ENCODE measurements at places on chromosomes 1 and 21. TPM values are rescaled to one million over a fixed set of nuclear protein-coding genes. Genes with fewer than 3 reads are reported as not detected.

GUCA2A gene
- not detected for total RNA-seq

F3 gene
- total RNA-seq, result 14.1 TPM

PARS2 gene
- 4.5 TPM for total RNA-seq

OR6K3 gene
- total RNA-seq, result not detected

DNM3 gene
- total RNA-seq, result 0.60 TPM

TACSTD2 gene
- total RNA-seq, result not detected

SEC16B gene
- total RNA-seq, result 0.80 TPM

CCDC185 gene
- total RNA-seq, result not detected

TCHH gene
- total RNA-seq, result 0.33 TPM

CA14 gene
- total RNA-seq, result not detected

KRTAP7-1 gene
- not detected for total RNA-seq

CHI3L1 gene
- total RNA-seq, result 0.24 TPM

LCE3D gene
- 4.0 TPM for total RNA-seq
